ENCODE measurements at places on chromosomes 1 and 21.

- DNase-seq: no peak
Observed at GRCh38 chr21:38402291-38402690, 96.0 kb downstream of the ERG start.

DNA sequence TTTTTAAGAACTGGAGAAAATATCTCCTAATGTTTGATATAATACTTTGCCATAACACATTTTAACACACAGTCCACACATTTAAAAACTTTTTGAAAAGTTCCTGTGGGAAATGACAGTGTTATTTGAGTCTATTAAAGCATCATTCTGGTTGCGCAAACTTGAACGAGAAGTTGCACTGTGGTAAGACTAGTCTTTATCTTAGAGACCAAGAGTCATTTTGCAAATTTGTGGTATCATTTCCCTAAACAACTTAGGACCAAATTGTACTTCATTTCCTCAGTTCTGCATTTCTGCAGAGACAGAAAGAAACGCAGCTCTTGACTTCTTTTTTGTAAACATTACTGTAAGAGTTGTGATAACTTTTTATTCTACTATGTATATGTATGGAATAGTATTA is at the start of gene RGS18:
Gene RGS18 (plus strand): TSS at position 282 of the 400 bp plus-strand sequence. CDS start 176 bp downstream, outside the sequence.
- DNase-seq: no peak

GRCh38 chr1:44939061-44939460 is 47.3 kb downstream of the EIF2B3 start:
- no peak for DNase-seq

- peak; percentile 3 for DNase-seq
Observed at GRCh38 chr1:62841587-62842169, 57.7 kb downstream of the ATG4C start.

DNA sequence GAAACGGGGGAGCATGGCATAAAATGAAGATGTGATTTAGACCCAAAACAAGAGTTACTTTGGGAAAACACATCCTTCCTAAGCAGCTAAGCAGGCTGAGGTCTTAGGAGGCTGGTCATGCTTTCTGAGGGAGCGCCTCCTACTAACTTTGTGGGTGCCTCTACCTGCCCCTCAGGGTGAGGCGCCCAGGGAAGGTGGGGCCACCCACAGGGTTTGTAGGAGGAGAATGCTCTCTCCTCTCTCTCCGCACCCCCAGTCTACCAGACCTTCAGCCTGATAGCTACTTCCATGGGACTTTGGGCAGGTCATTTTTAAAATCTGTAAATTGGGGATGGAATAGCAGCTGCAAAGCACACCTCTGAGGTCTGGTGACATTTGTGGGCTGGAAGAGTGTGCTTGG is 23.8 kb downstream of the SLC27A3 start:
- DNase-seq: no peak

GRCh38 chr1:153515504-153516394 is 20.0 kb downstream of the S100A6 start:
- no peak for DNase-seq

DNA sequence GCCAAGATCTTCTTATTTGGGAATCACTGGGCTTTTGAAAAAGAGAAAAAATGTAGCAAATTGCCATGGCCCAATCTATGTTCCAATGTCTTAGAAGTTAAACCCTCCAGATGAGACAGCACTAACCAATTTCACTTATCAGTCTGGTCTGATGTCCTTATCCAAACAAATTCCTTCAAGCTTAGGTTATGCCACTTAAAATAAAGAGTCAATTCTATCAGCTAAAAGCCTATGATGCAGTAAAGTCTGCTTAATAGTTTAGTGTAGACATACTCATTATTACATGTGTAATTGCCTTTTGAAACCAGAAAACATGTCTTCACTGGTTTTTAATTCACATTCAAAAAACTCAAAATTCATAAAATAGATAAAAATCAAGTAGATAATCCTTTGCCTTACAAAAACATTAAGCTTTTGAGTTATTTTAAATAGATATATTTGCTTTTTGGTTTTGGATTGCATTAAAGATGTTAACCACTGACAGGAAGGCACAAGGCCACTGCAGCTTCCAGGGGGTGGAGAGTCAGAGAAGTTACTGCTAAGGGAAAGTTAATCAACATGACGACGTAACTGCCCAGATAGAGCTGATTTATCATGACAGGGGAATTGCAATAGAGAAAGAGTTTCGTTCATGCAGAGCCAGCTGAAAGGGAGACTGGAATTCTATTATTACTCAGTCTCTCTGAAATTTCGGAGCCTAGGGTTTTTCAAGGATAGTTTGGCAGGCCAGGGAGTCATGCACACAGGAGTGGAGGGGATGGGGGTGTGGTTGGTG is 106.1 kb downstream of the MAP3K21 start:
- no peak for DNase-seq

GRCh38 chr1:210736713-210737112 is 397.2 kb downstream of the KCNH1 start:
- no peak for DNase-seq

DNA sequence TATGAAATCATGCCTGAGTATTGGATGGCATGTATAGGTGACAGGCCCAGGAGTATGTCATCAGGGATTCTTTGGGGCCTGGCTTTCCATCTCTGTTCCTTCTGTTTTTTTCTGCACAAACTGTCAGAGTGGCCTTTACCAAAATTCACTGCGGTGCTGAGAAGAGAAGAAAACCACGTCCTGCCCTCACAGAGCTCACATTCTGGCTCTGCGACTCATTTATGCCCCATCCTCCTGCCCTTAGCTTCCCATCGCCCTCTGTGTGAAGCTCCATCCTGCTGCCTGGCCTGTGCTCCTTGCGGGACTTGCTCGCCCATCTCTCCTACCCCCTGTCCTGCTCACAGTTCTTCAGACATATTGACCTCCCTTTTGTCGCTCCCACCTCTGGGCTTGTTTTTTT is 73.4 kb downstream of the HUNK start:
- DNase-seq: no peak

DNA sequence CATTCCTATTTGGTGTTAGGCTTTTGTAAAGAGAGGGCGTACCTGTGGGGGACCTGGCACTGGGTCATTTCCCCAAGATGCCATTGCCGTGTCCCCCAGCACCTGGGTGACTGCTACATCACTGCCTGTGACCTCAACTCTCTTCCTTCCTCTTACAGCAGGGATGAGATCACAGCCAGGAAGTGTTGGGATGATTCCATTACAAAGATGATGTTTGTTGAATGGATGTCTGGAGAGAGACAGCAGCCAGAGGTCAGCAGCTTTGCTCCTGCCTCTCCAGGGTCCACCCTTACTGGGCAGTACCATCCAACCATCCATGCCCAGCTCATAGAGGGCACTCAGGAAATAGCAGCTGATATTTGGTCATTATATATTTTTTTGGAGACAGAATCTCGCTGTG is 35.1 kb downstream of the TMEM51 start:
- DNase-seq: no peak

GRCh38 chr1:151940541-151940940 is 31.2 kb upstream of the THEM4 start:
- DNase-seq: no peak

DNA sequence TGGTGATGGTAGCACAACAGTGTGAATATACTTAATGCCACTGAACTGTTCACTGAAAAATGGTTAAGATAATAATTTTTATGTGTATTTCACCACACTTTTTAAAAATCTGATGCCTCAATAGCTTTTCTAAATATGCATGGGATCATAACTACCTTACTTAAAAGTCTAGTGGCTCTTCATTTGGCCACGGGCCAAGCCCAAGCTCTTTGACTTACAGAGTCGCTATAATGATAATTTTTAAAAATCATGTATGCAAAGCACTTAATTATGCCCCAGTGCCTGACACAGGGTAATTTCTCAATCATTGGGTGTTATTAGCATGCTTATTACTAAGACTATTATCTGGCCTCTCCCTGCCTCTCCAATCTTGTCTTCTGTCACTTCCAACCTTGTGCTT is 7.6 kb upstream of the CNN3 start:
- no peak for DNase-seq

DNA sequence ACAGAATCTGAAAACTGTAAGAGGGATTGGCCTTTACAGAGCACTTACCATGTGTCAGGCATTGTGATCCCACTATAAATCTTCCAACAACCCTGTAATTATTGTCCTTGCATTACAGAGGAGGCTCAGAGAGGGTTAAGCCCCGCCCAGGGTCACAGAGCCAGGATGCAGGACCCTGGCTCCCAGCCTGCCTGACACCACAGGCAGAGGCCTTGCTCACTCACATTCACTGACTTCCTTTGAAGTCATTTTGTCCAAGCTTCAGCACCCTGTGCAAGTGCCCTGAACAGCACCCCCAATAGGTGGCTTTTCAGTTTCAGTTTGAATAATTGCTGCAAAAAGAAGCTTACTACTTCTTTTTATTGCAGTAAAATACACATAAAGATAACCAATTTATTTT is 256.8 kb upstream of the NFIA start:
- DNase-seq: no peak

DNA sequence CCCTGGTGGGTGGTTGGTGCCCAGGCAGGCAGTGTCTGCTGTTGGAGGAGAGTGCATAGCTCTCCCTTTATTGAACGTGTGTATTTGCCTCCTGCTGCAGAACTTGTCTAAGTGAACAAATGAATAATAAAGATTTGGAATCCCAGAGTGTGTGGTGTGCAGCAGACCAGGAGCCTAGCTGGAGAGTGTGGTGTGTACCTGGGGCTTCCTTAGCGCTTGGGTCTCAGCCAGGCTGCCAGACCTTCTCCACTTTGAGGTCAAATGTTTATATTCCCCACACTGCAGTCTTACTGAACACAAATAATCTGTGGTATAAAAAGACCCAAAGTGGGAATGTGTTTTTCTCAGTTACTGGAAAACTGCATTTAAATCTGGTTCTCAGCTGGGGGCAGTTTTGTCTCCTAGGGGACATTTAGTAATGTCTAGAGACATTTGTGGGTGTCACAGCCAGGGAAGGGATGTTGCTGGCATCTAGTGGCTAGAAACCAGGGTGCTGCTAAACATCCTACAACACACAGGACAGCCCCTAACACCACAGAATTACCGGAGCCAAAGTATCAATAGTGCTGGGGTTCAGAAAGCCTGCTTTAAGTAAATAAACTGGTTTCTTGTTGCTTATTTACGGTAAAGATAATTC is 23.6 kb downstream of the SLC37A1 start:
- no peak for DNase-seq

DNA sequence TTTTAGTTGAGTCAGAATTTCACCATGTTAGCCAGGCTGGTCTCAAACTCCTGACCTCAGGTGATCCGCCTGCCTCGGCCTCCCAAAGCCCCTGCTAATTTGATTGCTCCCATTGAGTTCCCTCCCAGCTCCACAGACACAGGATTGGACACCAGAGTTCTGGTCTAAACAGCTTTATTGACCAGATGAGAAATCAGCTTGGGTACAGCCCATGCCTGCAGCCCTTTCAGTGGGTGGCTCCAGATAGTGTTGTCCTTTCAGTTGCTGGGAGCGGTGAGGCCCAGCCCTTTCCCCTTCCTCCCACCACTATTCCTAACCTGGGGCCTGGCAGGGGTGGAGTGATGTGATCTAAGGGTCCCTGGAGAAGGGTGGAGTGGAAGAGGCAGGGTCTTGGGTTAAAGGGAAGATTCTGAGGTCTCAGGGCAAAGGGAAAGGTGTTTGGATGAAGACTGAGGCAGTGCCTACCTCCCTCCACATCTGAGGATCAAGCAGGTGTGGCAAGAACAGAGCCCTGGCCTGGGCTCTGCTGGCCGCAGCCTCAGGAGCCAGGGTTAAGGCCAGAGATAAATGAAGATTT is 14.5 kb upstream of the PHLDA3 start:
- no peak for DNase-seq

GRCh38 chr1:185646202-185646683 is 87.9 kb upstream of the HMCN1 start:
- no peak for DNase-seq

DNA sequence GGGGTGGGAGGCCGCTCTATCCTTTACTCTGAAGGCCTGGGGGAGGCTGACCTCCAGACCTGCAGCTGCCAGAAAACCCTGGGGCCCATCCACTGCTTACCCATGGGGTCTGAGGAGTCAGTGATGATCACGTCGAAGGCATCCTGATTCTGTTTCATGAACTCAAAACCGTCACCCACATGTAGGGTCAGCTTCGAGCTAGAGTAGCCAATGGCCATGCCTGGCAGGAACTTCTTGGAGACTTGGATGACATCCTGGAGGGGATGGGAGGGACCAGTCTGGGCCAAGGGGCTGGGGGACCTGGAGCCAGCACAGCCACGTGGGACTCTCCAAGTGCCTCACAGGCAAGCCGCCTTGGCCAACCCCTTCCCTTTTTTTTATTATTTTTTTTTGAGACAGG is 3.3 kb downstream of the SRM start:
- DNase-seq: no peak

GRCh38 chr1:234617986-234618736 is 8.2 kb upstream of the IRF2BP2 start:
- no peak for DNase-seq

DNA sequence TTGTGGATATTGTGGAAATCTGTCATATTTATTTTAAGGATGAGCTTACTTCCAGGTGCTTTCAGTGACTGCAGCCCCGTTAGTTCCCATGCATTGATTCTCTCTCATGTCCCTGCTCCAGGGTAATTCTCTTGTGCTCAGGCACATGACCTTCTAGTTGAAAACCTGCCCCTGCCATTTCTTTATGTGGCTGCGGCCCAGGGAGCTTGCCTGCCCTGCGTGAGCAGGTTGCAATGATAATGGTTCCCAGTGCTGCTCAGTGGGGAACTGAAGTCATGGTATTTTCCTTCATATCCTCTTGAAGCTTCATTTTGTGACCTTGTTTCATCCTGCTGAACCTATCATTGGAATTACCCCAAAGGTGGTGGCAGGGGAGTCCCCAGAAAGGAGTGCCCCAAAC is 229.8 kb downstream of the DISC1 start:
- no peak for DNase-seq

DNA sequence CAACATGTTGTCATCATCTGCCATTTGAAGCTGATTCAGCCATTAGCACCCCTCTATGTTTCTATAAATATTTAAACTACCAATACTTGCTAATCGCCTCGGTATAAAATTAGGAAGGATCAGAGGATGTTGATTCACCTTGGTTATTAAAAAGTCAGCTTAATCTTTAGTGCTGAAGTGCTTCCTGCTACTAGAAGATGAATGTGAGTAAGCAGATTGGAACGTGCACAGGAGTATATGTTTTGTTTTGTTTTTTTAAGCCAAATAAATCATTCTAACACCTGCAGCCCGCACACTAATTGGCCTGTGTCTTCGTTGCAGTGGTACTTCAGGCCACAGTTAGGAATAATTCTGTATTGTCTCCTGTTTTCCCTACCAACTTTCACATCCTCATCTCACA is 485.7 kb downstream of the AJAP1 start:
- no peak for DNase-seq

DNA sequence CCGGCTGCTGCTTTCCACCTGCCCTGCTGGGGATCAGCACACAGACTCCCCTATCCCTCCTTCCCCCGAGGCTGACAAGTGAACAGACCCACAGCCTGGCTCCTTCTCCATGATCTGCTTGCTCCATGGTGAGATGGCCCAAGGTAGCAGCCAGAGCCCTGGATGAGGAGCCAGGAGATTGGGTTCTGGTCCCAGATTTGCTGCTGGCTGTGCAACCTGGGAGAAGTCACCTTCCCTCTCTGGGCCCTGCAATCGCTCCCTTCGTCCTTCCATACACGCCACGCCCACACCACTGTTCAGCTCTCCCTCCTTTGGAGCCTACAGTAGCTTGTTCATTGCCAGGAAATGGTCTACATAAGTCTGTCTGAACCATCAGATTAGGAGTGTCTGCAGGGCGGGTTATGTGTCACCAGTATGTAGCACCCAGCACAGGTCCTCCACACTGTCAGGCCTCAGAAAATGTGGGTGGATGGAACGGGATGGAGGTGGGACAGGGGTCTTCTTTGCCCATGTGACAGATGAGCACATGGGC is 9.2 kb upstream of the EPHA8 start:
- no peak for DNase-seq
